Femur (tissue), 1 donor: ENCODE measurements at places on chromosomes 2 and 18.

GRCh38 chr2:184799379-184799778 is 201.1 kb downstream of the ZNF804A start:
- no peak for DNase-seq

GRCh38 chr2:112887964-112888749 is 22.8 kb upstream of the IL37 start:
- no peak for DNase-seq

- DNase-seq = peak; percentile 50
Measured at GRCh38 chr2:54557601-54558187, 101.6 kb downstream of the SPTBN1 start.

- DNase-seq = no peak
Measured at GRCh38 chr2:22086726-22087125, 963.0 kb downstream of the TDRD15 start.

GRCh38 chr2:10987439-10987838 is 75.7 kb downstream of the KCNF1 start:
- no peak for DNase-seq

DNA sequence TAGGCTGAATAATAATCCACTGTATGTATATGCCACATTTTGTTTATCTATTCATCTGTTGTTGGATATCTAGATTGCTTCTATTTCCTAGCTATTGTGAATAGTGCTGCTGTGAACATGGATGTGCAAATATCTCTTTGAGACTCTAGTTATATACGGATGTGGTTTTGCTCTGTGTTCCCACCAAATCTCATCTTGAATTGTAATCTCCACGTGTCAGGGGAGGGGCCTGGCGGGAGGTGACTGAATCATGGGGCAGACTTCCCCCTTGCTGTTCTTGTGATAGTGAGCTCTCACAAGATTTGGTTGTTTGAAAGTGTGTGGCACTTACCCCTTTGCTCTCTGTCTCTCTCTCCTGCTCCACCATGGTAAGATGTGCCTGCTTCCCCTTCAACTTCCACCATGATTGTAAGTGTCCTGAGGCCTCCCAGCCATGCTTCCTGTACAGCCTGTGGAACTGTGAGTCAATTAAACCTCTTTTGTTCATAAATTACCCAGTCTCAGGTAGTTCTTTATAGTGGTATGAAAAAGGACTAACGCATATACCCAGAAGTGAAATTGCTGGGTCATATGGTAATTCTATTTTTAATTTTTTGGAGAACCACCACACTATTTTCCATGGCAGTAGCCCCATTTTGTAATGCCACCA is 86.1 kb upstream of the UPP2 start:
- no peak for DNase-seq

- DNase-seq = no peak
Measured at GRCh38 chr18:64011513-64011912, 41.6 kb downstream of the SERPINB8 start.

- no peak for DNase-seq
Measured at GRCh38 chr2:215428060-215428910, 7.6 kb downstream of the FN1 start.

- DNase-seq = no peak
Measured at GRCh38 chr2:71661782-71662181, 208.4 kb downstream of the DYSF start.

DNA sequence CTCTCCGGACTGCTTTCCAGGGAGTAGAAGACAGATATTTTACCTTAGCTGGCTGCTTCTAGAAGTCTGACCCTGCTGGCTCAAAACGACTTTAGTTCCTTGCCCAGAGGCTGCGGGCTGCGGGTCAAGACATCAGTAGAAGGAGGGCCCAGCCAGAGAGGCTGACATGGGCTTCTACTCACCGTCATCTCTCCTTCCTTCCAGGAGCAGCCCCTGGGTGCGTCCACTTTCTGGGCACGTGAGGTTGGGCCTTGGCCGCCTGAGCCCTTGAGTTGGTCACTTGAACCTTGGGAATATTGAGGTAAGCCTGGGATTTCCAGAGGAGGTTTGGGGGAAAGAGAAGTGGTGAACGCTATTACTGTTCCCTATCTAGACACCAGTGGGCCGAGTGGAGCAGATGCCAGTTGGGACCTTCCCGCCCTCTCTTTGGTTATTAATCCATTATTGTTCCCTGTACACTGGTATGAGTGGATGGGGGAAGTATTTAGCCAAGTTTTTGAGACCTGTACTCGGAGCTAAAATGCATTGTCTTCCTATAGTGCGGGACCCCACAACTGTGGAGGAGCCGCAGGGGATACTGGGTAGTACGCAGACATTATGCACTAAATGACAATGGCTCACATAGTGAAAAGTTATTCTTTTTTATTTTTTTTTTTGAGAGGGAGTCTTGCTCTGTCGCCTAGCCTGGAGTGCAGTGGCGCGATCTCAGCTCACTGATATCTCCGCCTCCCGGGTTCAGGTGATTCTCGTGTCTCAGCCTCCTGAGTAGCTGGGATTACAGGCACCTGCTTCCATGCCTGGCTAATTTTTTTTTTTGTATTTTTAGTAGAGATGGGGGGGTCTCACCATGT is 26.3 kb upstream of the CASP8 start:
- no peak for DNase-seq

- no peak for DNase-seq
Measured at GRCh38 chr2:9417725-9418124, 5.6 kb downstream of the ITGB1BP1 start.

DNA sequence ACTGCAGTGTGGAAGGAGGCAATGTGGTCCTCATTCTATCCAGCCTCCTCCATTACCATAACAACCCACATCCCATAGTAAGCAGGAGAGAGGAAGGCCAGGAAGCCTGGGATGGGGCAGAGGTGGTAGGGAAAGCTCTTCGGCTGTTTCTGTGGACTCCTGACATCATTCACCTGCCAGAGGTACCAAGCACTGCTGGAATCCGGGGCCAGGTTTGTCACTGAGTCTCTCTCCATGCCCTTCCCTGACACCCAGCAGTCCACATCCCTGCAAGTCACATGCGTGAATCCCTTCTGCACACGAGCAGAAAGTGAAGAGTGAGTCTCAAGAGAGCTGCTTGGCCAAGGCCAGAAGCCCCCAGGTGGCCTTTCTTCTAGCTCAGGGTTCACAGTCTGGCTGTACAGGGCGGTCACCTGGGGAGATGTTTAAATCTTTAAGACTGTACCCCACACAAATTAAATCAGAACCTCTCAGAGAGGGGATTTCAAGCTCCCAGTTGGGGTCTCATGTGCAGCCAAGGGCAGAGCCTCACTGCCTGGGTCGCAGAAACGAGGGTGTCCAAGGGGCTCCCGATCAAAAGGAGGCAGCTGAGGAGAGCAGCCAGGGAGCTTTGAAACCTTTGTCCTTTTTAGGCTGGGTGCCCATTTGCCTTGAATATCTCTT is 94.2 kb downstream of the ARMC9 start:
- DNase-seq = no peak

DNA sequence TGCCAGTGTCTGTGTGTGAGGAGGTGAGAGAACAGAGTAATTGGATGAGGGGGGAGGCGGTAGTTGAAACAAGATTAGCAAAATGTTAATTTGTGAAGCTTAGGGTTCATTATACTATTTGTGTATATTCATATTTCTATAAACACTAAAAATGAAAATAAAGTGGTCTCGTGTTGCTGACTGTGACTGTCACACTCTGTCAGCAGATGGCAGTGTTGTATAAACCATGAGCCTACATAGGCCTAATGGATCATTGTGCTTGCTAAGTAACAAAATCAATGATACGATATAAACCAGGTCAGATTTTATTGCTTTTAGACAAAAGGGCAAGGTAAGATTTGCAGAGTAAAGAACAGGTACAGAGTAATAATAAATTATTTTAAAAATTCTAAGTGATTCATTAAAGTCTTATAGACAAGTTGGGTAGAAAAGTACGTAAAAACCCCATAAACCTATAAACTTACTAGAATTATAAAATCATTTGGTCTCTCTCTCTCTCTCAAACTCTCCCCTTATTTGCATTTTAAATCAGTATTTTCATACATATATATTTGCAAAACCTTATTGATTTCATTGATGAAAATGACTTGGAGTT is 182.7 kb downstream of the RPIA start:
- DNase-seq = no peak

DNA sequence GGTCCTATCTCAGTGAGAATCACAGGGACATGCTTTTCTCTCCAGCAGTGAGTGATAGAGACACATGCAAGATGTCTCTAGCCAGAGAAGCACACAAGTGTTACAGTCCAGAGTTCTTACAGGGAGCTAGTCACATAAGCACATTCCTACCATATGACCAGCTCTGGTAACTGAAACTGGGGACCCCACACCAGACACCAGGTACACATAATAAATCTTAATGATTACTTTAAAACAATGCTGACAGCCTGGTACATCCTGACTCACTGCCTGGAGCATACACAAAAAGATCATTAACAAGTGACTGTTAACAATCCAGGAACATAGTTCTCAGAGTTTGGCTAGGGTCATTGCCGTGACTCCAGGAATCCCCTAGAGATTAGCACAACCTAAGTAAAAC is 53.6 kb downstream of the GALNT1 start:
- peak; percentile 36 for DNase-seq

DNA sequence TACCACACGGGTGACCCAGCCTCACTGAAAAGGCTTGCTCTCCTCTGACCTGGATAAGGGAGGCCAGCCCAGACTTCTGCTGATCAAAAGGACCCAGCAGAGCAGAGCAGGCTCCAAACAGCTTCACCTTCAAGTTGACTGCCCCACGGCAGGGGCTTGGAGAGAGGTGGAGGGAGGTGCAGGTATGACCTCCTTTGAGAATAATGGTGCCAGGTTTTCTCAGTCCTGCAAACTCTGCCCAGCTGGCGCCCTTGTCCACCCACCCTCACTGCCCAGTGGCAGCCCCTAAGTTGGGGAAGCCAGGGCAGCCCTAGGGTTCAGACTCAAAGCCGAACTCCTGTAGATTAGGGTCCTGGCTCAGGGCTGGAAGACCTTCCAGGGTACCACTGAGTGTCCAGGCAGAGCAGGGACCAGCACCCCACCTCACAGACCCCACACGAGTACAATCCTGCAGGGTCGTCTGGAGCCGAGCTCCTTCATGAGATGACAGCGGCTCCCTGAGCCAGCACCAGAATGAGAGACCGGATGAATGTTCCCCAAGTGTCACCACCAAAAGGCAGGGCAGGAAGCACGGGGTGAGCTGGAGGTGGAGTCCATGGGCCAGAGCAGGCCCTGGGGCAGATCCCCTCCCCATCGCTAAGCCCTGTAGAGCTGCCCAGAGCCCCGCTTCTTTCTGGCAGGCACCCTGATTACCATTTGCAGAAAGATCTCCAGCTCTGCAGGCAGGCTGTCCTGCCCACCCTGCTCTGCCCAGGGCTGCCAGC is 3.6 kb upstream of the GPC1 start:
- no peak for DNase-seq

GRCh38 chr2:239461291-239462190 is 60.7 kb upstream of the HDAC4 start:
- peak; percentile 12 for DNase-seq

- DNase-seq = no peak
Measured at GRCh38 chr2:56613254-56613653, 429.5 kb downstream of the CCDC85A start.

- no peak for DNase-seq
Measured at GRCh38 chr2:35063836-35064235, 1291.7 kb upstream of the CRIM1 start.

DNA sequence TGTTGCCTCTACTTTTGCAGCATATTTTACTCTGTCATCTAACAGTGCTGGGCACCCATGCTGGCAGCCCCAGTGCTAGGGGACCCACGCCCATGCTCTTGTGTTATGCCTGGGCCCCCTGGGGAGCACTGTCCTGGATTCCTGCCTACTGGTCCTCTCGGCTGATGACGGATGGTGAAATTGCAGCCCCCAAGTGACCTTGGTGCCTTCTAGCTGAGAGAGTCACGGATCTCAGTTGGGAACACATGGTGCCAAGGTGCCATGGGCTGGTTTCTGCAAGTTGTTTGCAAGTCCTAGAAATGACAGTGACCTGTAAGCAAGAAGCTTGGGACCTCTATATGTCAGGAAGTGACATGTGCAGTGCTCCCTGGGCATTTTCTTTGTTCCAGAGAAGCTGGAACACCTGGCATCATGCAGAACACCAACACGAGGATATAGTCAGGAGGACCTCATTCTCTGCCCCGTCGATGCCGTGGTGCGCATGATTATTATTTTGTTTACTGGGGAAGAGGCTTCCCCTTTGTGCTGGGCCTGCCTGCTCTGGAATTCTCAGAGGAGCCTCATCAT is 187.6 kb downstream of the LDLRAD4 start:
- no peak for DNase-seq

DNA sequence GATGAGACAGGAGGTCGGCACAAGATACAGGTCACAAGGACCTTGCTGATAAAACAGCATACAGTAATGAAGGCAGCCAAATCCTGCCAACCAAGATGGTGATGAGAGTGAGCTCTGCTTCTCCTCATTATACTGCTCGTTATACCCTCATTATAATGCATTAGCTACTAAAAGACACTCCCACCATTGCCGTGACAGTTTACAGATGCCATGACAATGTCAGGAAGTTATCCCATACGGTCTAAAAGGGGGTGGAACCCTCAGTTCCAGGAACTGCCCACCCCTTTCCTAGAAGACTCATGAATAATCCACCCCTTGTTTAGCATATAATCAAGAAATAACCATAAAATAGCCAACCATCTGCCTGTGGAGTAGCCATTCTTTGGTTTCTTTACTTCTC is 224.2 kb downstream of the RBM43 start:
- DNase-seq = no peak

DNA sequence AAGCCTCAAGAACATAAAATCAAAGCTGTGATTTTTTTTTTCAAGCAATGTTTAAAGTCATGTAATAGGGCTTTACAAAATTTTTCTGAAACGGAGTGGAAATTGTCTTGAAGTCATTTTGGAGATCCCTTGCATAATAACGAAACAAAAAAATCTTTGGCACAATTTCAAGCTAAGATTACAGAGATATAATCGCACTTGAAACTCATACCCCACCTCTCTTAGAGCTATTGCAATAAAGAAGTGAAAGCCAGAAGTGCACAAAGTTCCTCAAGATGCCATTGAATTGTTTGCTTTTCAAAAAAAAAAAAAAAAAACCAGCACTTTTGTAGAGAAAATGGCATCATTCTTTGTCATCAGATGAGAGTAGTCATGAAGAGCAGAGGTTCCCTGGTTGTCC is 152.3 kb downstream of the PAX3 start:
- DNase-seq = no peak

DNA sequence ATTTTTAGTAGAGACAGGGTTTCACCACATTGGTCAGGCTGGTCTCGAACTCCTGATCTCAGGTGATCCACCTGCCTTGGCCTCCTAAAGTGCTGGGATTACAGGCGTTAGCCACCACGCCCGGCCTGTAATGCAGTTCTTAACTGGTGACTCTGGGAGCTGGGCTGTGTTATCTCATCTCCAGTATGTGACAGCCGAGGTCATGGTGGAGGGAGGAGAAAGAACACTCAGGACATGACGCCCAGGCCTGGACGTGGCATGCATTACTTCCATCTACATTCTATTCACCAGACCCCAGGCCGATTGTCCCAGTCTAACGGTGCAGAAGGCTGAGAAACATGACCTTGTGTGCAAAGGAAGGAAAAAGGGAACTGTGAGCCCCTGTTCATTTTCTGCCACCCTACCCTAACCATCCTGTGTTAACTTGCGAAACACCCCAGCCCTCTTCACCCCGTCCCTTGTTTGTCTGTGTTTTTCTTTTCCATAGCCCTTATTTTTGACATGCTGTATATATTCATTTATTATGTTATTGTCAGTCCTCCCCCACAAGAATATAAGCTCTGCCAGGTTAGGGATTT is 88.1 kb upstream of the ASAP2 start:
- DNase-seq = no peak
